NCI-H345 (cell line): ENCODE measurements at places on chromosomes 12 and 14.

GRCh38 chr14:103633391-103633790 lies 4.4 kb downstream of the KLC1 start:
- DNase-seq, result no peak

GRCh38 chr12:49058366-49059044 lies 2.1 kb downstream of the KMT2D start:
- no peak for DNase-seq

- DNase-seq, result no peak
Observed at GRCh38 chr12:92063641-92064040, 82.0 kb downstream of the BTG1 start.

GRCh38 chr14:105315941-105316576 lies 1.5 kb downstream of the PACS2 start:
- no peak for DNase-seq

GRCh38 chr12:60201891-60202290 lies 606.1 kb downstream of the SLC16A7 start:
- no peak for DNase-seq

DNA sequence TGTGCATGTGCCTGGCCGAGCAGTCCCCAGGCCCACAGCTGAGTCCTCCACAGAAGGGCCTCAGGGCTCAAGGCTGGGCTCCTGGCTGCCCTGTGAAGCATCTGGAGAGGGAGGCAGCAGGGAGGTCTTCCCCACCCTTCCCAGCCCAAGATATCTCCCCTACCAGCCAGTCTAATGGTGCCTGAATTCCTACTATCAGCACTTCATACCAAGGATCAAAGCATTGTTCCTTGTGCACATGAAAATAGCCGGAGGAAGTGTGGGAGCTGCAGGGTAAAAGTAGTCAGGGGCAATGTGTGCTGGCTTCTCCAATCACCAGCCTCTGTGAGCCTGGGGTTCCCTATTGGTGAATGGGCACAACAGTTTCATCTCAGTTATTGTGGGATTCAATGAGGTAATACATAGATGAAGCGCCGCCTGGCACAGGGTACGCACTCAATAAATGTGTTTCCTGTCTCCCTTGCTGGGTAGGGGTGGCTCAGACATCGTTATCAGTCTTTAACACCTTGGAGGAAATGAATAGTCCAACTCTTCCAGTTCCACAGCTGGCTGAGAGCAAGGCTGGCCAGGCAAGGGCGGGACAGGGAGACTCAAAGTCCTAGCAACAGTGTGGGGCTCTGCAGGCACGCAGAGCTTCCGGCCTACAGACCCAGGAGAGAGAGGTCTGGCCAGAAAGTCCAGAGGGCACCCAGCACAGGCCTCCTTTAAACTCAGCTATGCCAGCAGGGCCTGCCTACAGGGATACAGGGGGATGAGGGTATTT lies 39.1 kb upstream of the PNMA1 start:
- no peak for DNase-seq

- DNase-seq, result no peak
Observed at GRCh38 chr14:105141486-105142281, 26.9 kb downstream of the JAG2 start.

DNA sequence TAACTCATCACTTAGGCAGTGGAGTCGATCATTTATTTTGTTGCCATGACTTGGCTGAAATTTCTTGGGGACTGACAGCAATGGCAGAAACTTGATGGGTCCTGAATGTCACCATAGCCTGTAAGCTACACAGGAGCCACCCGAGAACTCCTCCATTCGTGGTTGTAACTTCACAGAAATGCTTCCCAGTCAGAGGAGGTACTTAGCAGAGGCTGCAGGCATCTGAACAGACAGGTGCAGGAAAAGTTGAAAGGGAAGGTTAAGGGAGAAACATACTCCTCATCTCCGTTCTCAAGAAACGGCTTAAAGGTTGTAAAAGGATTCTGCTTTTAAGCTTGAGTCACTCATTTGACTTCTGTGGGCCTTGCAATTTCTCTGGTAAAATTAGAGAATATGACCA lies 47.7 kb downstream of the ETV6 start:
- DNase-seq, result no peak

DNA sequence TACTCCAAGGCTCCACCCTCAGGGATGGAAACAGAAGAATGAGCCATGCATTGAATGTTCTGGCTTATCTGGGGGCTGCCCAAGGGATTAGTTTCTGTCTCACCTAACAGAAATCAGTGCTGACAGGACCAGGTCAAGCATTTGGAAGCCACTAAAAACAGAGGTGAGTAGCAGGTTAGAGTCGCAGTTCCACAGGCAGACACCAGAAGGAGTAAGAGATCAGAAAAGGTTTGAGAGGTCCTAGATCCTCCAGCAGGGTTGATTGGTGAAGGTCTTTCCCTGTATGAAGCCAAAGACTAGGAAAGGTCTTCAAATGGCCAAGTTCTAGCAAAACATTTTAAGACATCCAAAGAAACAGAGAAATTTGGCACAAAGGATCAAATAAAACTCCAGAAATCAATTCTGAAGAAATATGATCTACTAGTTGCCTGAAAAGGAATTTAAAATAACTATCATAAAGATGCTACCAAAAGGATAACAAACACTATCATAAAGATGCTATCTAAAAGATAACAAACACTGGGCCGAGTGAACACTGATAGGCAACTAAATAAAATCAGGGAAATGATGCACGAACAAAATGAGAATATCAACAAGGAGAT lies 19.5 kb upstream of the TTC9 start:
- peak; percentile 61 for DNase-seq

GRCh38 chr14:104800015-104800770 lies 708 bp upstream of the ZBTB42 start:
- DNase-seq, result peak; percentile 71

- no peak for DNase-seq
Observed at GRCh38 chr12:128276471-128276870, 9.5 kb downstream of the TMEM132C start.
